ENCODE measurements at places on chromosomes 4 and X.

- DNase-seq = no peak
Measured at GRCh38 chrX:70455366-70456202, 10.9 kb downstream of the DLG3 start.

DNA sequence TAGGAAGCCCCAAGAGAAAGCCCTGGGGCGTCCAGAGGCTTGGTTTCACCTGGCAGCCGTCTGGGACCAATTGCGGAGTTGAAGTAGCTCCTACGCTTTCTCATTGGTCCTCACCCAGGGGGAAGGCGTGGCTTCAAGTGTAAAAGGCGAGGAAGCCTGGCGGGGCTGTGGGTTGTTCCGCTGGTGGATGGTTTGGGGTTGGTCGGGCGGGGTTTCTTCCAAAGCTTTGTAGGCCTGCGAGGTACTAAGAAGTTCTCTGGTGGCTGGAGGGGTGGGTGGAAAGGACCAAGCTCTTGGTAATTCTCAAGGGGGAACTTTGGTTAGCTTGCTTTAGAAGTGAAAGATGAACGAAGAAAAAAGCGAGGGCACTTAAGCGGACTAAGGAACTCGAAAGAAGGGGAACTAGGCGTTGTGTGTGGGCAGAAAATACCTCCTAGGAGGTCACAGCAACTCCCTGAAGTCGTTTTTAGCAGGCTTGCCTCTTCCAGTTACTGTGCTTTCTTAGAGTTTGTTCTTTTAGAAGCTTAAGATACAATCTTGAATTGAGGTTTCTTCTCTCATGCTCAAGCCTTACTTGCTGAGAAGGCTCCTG is 36.6 kb downstream of the CCNG2 start:
- peak; percentile 70 for DNase-seq

GRCh38 chrX:7904562-7904961 is 22.7 kb downstream of the PNPLA4 start:
- no peak for DNase-seq

DNA sequence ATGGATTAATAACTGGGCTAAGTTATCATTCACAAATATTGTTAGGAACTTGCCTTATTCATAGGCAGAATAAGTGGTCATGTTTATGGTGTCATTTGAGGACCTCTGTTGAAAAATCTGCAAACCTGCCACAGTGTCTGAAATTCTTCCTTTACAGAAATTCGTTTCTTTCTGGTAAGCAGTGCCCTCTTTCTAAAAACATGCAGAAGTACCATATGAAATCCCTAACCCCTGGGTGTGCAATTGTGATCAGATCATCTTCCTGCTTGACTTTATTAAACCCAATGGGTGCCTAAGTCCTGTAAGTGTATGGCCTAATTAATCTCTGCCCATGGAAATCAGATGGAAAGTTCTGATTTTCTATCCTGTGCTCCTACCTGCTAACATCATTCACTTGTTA is 4.4 kb upstream of the HTATSF1 start:
- DNase-seq = no peak

- DNase-seq = no peak
Measured at GRCh38 chrX:41689711-41690110, 938 bp downstream of the GPR34 start.

GRCh38 chr4:83618991-83619645 is 83.2 kb downstream of the GPAT3 start:
- DNase-seq = no peak

- DNase-seq = no peak
Measured at GRCh38 chr4:166198516-166199310, 325.7 kb downstream of the TLL1 start.

- DNase-seq = no peak
Measured at GRCh38 chrX:124250835-124251437, 81.5 kb upstream of the TEX13D start.

- no peak for DNase-seq
Measured at GRCh38 chrX:49178537-49178936, 6.8 kb downstream of the PLP2 start.

- peak; percentile 66 for DNase-seq
Measured at GRCh38 chr4:87219632-87220093, 755 bp downstream of the KLHL8 start.

DNA sequence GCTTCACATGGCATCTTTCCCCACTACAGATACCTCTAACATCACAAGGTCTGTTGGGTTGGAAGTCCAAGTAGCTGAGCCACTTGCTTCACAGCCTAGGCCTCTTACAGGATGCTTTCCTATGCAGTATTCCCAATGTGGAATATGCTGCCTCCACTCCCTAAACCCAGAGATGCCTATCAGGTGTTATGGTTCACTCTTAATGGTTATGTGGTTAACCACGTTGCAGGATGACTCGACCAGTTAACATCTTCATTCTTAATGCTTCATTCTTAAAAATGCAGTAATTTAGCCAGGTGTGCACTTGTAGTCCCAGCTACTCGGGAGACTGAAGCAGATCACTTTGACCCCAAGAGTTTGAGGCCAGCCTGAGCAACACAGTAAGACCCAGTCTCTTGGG is 24.2 kb downstream of the HAUS3 start:
- no peak for DNase-seq

DNA sequence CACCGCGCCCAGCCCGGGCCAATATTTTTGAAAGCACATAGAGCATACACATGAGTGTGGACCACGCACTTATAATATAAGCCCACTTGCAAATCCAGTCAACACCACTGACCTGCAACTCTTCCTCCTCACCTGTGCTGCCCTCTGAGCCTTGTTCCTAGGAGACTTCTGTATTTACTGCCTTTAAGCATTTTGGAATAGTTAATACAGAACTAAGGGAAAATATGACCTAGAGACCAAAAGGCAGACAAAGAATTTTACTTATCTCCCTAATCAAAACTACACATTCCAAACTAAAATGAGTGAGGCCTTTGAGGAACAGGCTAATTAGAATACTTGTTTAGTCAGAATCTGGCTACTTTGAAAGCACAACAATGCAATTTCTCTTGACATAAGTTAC is 89.1 kb downstream of the RELL1 start:
- no peak for DNase-seq

DNA sequence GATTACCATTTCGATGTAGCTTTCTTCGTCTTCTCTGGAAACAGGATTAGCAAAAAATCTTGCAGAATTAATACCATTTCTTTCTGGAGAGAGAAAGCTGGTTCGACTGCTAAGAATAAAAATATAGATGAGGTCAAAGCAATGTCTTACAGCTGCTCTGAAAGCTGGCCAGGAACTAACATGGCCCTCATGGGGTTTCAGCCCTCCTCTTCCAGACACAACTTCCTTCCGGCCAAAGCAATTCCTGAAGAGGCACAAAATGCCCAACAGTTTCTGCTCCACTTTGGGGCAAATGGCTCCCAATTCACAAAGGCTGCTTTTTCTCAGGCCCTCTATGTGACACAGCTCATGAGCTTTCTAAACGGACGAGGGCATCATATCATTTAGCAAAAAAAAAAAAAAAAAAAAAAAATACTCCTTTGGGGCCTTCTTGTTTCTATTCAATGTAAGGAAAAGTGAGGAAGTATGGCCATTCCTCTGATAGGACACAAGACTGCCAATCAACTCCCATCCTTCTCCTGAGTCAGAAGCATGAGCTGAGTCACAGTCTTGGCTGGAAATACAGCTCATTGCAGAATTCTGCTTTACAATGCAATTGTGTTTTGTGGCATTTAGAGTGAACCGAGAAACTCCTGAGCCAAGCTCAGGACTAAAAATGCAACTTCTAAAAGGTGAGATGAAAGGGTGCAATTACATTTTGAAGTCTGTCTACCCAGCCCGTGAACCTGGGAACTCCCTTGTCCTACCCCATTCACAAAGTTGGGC is 42.7 kb upstream of the CTAG2 start:
- DNase-seq = no peak

DNA sequence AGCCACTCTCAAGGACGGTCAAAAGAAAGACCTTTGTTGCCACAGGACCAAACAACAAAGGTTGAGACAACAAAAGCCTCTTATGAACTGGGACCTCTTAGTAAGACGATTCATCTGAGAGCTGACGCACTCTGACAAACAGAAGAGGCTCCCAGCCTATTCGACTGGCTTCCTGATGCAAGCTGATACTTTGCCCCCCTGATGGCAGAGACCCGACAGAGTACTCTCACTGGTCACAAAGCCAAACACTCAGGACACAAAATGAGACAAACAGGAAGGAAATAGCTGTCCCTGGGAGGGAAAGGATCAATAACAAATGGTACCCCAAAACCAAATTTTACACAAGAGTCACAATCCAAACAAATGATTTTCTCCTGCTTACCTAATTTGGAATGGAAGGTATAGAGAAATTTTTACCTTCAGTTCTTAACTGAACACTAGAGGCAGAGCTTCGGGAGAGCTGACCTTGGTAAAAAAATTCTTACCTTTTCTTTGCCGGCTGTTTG is 75.2 kb upstream of the PLAC8 start:
- DNase-seq = no peak

DNA sequence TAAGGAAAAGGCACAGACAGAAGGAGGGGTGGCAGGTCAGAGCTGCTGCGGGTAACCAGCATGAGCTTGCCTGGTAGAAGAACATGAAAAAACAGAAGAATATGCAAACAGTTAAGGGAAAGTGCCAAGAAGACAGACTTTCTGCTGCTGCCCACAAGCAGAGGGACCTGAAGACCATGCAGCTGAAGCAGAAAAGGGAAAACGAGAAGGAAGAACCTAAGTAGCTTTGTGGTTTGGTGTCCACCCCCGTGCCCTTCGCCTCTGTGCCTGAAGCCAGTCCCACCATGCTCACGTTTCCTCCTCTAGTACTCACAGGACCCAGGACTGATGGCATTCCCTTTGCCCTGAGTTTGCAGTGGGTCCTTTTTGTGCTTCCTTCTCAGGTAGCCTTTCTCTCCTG is 62.8 kb downstream of the UBA6 start:
- DNase-seq = no peak

- no peak for DNase-seq
Measured at GRCh38 chrX:129731228-129731627, 7.6 kb upstream of the XPNPEP2 start.

- DNase-seq = no peak
Measured at GRCh38 chrX:48470110-48470832, at the start of gene SLC38A5. SLC38A5 (minus strand) TSS chrX:48470260; CDS start chrX:48467924, 2,336 bp downstream.

DNA sequence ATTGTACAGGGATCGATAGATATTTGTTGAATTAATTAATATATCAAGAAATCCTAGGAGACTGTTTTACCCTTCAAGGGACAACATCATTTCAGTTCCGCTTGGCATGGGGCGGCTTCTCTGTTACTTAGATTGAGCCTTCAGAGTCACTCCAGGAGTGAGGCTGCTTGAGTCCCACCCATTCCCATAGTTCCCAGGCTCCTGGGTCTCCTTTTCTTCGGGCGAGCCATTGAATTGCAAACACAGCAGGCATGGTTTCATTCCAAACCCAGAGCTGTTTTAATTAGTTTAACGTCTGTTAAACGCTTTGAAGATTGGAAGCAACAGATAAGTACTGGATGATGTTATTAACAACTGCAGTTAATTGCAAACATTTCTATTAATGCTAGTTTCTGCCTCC is 571 bp upstream of the EDA start:
- DNase-seq = no peak

GRCh38 chr4:65600656-65601055 is 69.6 kb downstream of the EPHA5 start:
- DNase-seq = no peak

DNA sequence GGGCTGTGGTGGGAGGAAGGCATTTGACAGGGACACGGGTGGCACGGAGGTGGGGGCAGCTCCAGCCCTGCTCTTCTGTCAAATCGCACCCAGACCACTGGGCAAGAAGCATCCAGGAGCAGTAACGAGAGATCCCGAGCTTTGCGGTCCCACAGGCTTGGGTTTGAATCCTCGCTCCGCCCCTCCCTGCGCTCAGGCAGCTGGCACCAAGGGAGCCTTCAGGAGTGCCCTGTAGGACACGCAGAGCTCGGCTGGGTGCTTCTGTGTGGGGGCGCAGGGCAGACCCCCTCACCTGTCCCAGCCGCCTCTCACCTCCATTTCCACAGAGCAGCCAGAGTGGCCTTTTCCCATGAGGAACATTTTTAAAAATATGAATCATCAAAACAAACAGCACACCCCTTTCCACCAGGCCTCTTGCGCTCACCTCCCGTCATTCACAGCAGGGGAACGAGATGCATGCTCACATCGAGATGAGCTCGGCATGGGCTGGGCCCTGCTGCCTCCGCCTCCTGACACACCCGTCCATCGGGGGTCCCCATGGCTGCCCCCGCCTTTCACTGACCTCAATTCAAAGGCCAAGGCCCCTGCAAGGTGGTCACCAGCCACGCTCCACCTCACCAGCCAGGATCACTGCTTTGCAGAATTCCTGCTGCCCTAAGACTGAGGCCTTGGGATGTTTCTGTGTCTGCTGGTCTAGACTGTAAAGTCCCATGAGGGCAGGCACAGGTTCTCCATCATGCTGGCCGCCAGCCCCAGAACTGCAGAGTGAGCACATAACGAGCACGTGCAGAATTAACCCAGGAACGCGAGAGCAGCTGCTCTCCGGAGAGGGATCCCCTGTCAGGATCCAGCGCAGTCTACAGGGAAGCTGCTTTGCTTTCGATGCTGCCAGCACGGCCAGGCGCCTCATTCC is 52.7 kb downstream of the ACOX3 start:
- DNase-seq = no peak

DNA sequence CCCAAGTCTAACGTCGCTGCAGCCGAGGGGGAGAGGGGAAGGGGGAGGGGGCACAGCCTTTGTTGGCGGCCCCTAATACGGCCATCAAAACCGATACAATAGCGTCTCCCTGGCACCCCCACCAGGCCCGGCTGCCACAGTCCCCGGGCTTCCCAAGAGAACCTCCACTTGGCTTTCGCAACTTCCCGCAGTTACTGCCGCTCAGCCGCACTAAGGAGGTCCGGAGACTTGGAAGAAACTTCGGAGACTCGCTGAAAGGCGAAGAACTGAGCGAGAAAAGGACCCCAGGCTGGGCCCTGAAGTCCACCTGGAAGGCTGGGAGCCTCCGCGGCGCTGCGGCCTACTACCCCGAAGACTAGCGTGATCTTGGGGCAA is 2.8 kb downstream of the NKX6-1 start:
- no peak for DNase-seq

DNA sequence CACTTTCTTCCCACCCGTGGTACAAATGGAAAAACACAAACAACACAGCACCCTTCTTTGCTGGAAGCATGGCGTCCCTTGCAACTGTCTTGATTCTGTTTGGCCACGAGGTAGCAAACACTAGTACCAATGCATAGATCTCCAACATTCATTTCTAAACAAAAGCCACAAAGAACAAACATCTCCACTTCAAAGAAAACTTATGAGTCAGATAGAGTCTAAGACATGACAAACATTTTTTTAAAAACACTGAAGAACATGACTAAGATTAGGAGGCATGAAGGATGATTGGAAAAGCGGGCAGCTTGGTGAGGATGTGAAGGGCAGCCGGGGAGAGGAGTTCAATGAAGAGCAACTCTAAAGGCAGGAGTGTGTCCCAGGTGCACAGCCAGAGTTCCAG is 197.6 kb upstream of the FAM9B start:
- DNase-seq = no peak
